AML-193 (cell line): ENCODE measurements at places on chromosomes 11 and 22.

- no peak for DNase-seq
Observed at GRCh38 chr11:70466596-70466995, 68.3 kb downstream of the CTTN start.

DNA sequence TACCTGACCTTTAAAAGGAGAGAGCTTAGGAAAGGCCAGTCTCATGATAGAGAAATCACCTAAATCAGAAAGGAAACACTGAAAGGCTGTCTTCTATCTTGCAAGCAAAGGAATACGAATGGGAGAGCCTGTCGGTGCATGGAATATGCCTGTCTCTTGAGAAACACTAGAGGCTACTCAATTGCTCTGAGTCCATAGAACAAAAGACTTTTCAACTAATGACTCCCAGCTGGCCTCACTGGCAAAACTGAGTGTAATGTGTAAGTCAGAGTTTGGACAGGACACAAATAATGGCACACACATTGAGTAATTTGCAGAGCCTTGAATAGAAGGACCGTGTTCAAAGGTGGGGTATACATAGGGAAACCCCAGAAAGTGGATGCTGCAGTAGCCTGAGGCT is 171.0 kb upstream of the ARHGAP20 start:
- DNase-seq = no peak

DNA sequence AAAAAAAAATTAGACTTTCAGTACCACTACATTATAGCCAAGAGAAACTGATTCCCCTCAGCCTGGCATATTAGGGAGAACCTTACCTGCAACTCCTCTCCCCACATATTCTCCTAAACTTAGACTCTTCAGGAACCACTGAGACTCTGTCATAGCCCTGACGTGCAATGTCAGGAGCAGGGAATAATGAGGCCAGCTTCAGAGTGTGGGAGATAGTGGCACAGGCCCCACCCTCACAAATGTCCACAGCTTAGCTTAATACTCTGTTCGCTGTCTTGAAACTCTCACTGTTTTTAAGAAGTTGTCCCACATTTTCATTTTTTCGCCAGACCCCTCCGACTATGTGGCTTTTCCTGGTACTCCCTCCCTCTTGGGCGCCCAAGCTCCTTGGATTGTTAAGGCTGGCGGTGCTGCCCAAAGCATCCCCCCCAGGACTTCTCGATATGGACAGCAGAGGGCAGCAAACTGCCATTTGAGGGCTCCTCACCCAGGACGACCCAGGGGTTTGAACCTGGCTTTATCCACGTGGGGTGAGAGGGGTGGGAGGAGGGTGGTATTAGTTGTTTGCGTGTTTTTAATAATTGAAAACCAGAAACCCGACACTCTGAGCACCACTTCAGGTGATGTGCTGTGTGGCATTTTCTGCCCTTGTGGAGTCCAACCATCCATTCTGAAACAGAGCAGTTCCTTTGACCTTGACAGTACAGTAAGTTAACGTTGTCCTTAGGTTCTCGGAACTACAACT is 45.2 kb upstream of the RASSF10 start:
- peak; percentile 20 for DNase-seq

DNA sequence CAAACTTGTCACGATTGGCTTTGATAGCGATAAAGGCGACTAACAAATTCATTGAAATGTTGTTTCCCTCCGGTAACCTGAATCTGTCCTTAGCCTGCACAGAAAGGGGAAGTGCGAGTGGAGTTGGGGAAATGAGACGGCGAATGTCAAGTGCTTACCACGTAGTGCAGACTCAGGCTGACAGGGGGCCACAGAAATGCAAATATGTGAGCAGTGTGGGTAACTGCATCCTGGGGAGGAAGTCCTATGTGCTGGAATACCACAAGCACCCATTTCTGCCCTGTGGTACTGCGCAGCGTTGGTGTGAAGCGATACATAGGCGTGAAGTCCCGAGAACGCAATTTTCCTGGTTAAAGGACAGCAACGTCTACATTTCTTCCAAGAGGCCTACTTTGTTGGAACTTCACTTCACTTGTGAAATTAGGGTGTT is 869 bp upstream of the EIF4ENIF1 start:
- DNase-seq = peak; percentile 97

DNA sequence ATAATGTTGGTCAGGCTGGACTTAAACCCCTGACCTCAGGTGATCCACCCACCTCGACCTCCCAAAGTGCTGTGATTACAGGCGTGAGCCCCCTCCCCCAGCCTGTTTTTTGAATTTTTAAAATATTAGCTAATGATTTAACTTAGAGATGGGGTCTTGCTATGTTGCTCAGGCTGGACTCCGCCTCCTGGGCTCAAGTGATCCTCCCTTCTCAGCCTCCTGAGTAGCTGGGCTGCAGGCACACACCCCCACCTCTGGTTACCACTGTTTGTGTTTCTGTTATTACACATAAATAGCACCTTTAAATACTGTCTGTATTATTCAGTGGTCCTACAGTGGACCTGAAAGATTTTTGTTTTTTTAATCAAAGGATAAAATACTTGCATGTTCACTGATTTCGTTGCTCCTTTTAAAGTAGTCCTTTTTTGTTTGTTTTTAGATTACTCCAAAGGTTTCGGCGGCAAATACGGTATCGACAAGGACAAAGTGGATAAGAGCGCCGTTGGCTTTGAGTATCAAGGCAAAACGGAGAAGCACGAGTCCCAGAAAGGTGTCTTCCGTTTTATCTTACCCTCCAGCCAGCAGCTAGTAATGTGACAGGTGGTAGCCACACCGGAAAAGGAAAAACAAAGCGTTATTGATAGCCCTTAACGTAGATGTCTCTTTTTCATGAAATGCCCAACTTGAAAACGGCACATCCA is 21.1 kb downstream of the CTTN start:
- no peak for DNase-seq

DNA sequence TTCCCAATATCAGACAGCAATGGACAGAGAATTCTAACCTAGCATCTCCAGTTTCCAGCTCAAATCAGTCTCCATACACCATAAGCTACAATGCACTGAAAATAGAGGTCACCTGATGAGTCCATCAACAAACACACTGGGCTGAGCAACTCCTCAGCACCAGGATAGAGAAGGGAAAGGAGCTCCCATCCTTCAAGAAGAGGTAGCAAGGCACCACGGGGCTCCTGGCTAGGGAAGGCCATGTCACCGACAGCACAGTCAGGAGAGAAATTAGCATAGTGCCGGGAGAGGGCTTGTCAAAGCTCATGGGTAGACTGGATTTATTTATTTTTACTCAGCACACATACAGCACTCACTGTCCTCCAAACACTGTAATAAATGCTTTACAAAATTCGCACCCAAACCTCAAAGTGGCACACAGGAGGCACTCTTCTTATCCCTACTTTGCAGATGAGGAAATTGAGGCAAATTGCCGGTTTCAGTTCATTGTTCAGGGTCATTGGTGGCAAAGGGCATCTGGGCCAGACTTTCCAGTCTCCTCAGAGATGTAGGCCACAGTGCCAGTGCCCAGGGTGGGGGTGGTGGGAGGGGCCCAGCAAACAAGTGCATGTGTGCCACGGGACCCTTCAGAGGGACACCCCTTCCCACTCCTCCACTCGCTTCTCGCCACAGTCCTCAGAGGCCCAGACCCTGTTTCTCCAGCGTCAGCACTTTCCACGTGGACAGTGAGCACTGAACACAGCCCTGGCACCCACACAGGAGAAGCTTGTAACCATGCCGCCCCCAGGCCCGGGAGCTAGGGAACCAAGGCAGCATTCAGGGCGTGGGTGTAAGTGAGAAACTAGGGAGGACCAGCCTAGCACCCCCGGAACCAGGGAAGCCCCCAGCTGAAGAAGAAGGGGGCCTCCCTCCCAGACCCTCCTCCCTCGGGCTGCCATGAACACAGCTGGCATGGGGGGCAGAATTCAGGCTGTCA is 1417.4 kb downstream of the TBC1D22A start:
- no peak for DNase-seq

GRCh38 chr11:130580372-130580771 is 131.9 kb downstream of the ADAMTS15 start:
- no peak for DNase-seq

DNA sequence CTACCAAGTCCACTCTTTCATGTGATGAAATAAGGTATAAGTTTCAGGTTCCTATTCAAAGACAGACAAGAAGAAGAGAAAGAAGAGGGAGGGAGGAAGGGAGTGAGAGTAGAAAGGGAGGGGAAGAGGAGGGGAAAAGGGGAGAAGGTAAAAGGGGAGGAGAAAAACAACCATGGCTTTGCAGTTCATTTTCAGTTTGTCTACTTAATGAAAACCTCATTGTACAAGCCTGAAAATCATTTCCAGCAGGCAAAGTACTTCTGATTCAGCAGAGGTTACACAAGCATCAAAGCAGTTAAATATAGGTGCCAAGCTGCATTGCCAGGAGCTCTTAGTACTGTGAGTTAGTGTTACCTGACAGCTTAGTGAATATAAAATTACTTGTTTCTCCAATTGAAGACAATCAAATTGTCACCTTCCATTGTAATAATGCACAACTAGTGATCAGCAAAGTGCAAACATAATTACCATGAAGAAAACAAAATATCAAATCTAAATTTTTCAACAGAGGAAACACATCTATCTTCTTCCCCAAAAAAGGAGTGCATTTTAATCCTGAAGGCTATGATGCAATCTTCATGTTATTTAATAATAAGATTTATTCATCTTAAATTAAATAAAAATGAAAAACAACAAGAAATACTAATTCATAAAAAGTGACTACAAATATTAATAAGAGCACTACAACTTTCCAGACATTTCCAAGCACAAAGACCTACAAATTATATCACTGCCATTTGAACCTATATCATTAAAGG is 8.2 kb downstream of the SOX6 start:
- no peak for DNase-seq

GRCh38 chr11:18191376-18191775 is 18.7 kb downstream of the MRGPRX4 start:
- DNase-seq = no peak

DNA sequence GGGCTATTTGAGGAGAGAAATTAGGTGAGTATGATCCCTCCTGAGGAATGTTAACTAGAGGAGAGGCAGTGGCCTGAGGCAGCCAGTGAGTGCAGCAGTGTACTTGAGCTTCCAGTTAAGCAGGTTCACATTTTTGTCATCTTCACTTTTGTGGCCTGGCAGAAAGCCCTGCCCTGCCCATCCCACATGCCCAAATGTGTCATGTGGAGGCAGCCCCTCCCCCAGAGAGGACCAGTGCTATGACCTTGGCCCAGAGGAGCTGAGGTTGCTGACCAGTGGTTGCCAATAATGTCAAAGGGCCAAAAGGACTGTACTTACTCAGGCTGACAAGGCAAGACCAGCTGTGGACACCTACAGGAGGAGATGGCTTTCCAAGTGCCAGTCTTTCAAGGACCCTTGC is 17.6 kb upstream of the GRK2 start:
- no peak for DNase-seq

DNA sequence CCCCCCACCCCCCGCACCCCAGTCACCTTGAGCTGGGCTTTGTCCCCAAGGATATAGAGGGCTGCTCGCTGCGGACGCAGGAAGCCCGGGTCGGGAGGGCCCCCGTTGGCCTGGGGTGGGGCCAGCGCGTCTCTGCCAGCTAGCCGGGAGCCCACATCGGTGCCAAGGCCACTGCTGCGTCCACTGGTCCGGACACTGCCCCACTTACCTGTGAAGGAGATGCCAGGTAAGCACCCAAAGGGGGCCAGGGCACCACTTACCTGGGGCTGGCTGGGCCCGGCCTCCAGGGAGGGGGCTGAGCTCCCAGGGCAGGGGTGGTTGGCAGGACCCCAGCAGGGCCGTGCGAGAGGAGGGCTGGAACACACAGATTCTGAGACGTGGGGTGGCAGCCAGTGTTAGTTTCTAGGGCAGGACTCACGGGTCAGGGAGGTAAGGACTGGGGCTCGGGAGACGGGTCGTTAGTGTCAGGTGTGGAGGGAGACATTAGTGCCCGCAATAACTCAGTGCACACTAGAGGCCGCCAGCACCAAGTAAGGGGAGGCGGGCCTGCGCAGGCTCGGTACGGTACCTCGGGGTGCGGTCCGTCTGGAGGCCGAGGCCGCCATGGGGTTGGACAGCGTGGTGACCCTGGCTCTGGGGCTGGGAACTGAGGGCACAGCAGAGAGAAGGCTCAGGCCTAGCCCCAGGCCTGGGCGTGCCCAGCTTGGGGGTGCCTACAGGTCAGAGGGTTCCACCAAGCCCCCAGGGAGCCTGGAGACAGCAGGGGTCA is 18.2 kb downstream of the SBF1 start:
- no peak for DNase-seq

- DNase-seq = no peak
Observed at GRCh38 chr22:19974268-19974861, 32.7 kb upstream of the TXNRD2 start.

DNA sequence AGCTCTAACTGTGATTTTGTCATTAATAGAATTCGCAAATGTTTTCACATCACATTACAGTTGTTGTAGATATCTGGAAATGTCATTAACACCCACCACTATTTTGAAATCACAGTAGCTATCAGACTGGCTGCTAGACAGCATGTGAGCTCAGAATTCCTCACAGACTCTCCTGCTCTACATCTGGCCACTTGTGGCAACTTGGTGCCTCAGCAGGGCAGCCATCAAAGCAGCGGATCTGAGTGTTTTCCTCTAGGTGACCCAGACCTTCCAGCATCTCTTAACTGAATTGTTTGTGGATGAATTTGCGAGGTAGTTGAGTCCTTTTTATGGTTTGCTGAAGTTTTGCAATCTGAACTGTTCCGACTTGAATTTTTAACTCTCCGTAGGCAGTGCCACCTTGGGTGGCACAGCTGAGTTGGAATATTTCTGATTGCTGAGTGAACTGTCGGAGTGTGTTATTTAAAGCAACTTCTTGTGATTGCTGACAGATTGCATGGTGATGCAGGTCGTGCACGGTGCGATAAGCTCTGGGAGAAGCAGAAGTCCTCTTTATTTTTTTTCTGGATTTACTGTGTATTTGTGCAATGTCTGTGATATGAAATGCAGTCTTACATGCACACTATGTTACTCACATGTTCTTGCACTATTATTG is 114.0 kb upstream of the PLET1 start:
- no peak for DNase-seq

GRCh38 chr11:34634694-34635062 is 13.8 kb downstream of the EHF start:
- no peak for DNase-seq

- no peak for DNase-seq
Observed at GRCh38 chr11:116478205-116478604, 294.6 kb downstream of the BUD13 start.

DNA sequence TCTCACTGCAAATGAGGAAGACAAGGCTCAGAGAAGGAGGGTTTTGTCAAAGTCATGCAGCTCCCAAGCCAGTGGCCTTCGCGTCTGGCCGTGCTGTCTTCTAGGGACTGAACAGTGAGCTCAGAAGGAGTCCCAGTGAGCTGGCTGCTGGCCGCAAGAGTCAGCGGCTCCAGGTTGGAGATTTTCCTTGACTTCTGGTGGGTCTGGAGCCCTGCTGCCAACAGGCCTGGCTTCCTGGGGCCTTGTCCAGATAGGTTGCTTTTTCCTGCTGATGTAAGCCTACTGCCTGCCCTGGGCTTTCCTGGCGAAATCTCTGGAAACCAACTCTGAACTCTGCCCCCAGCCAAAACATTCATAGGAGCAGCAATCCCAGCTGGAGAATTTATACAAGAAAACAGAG is 272.7 kb upstream of the CADM1 start:
- DNase-seq = no peak
